GM23338 (cell line): ENCODE measurements at places on chromosomes 6 and 20. TPM values are rescaled to one million over a fixed set of nuclear protein-coding genes. Genes with fewer than 3 reads are reported as not detected.

DNA sequence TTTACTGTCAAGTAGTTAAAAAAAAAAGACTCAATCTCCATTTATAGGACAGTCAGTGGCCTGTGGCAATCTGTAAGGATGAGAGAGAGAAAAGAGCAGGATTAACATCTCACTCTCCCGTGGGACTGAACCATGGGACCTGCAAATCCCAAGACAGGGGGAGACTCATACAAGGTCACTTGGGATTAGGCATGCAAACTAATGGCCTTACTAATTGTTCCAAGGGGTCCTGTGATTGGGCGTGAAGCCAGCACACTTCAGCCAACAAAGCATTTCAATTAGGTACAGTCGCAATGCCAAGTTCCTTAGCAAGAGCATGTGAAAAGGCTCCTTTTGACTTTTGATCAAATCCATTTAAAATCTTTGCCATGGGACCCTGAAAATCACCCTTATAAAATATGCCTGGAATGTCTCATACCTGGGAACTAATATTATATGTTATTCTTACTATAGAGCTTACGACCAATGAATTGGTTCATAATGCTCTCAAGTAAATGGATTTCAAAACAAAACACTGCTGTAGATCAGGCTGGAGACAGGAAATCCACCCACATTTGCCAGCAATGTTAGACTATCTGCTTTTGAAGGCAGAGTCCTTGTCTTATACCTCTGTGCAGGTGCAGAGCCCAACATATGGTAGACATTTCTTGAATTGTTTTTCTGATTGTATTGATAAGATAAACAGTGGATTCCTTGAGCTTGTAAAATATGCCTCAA, 412.5 kb downstream of the GJA1 start:
- DNase-seq = peak; percentile 16

DNA sequence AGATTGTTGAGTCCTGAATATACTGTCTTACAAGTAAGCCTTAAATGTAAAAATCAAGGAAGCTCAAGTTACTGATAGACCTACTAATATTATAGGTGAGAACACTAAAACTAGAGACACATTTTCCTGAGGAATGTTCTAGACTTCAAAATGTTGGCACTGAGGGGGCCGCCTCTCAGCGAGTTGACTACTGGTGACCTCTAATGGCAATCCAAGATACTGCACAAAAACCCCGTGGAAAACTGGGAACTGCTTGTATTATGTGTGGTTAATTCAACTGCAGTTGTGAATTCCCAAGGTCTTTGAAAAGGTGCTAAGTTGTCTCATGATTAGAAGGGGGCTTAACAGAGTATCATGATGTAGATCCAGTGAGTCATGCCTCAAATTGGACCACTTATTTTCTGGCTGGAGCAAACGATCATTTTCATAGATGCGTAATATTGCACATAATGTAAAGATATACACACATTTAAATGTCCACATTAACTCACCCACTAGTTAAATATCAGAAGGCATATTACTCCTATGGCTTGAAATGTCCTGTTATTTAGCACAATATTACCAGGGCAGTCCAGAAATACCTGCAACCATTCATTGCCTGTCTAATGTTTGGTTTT, 336.2 kb downstream of the FOXA2 start:
- peak; percentile 71 for DNase-seq

DNA sequence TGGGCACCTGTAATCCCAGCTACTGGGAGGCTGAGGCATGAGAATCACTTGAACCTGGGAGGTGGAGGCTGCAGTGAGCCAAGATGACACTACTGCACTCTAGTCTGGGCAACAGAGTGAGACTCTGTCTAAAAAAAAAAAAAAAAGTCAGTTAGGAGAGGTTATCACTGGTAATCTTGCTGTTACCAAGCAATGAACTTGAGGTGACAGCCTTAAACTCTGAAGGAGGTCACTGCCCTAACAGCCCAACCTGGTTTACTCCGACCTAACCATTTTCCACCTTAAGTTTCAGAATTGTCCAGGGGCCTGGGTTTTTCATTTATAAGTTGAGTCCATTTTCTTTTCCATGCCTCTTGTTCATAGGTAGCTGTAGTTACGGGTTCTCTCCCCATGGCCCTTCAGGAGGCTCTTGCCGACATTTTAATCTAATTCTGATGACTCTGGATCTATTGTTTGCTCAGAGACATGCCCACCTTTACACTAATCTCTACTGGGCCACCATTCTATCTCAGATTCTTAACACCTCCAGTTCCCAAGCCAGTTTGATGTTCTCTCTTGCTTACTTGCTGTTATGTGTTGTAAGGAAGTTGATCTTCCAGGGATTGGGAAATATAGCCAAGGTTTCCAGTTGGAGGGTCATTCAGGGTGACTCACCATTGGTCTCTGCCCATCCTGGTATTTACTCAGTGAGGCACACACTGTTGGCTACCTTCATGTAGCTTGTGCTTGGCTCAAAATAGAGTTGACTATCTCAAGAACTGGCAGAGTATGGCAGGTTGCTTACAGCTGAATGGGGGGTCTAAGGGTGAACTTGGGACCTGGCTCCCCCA, 29.1 kb downstream of the SHLD1 start:
- DNase-seq = no peak

DNA sequence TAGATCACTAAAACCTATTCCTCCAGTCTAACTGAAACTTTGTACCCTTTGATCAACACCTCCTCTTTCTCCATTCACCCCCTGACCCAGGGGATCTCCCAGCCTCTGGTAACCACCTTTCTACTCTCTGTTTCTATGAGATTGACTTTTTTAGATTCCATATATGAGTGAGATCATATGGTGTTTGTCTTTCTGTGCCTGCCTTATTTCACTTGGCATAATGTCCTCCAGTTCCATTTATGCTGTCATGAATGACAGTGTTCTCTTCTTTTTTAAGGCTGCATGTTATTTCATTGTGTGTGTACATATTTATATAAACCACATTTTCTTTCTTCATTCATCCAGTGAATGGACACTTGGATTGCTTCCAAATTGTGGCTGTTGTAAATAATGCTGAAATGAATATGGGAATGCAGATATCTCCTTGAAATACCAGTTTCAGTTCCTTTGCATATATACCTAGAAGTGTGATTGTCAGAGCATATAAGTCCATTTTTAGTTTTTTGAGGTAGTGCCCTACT, 57.7 kb downstream of the DHX35 start:
- DNase-seq = no peak

- DNase-seq = no peak
Measured at GRCh38 chr6:14065350-14065749, 52.2 kb upstream of the CD83 start.

- DNase-seq = peak; percentile 61
Measured at GRCh38 chr6:98835149-98836024, 1.0 kb downstream of the POU3F2 start.

- peak; percentile 81 for DNase-seq
Measured at GRCh38 chr6:167678102-167679101, 148.3 kb upstream of the AFDN start.

Gene OR2J3
- not detected in 2 replicates for polyA plus RNA-seq

- DNase-seq = no peak
Measured at GRCh38 chr6:3211681-3212080, 15.8 kb downstream of the TUBB2B start.

DNA sequence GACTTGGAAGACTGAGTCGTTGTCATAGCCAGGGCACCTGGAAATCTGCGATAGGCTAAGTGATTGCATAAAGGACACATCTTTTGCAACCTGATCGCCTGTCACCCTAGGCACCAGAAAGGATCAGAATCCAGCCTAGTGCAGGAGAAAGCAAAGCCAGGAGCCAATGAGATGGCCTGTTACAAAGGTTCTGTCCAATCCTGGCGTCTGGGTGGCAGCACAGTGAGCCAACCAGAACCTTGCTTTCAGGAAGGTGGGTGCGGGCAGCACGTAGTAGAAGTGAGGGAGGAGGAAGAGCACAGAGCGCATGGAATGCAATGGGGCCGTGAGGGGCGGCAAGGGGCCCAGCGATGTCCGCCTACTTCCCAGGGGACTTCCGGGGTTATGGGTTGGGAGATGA, 120.4 kb upstream of the GGTLC1 start:
- DNase-seq = peak; percentile 14

DNA sequence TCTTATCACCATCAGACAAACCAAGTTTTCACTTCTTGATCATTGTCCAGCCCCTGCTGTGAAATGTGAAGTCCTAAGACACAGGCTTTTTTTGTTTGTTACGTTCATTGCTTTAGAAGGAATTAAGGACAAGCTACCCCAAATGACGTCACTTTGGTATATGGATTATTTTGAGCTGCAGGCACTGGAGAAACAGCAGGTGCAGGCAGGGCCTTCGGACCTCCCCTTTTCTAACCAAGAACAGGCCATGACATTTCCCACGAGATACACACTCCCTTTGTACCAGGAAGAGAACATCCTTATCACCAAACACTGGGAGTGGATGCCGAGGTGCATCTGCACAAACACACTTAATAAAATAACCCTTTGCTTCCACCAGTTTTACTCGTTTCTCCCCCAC, 418.0 kb upstream of the SULF2 start:
- DNase-seq = no peak

DNA sequence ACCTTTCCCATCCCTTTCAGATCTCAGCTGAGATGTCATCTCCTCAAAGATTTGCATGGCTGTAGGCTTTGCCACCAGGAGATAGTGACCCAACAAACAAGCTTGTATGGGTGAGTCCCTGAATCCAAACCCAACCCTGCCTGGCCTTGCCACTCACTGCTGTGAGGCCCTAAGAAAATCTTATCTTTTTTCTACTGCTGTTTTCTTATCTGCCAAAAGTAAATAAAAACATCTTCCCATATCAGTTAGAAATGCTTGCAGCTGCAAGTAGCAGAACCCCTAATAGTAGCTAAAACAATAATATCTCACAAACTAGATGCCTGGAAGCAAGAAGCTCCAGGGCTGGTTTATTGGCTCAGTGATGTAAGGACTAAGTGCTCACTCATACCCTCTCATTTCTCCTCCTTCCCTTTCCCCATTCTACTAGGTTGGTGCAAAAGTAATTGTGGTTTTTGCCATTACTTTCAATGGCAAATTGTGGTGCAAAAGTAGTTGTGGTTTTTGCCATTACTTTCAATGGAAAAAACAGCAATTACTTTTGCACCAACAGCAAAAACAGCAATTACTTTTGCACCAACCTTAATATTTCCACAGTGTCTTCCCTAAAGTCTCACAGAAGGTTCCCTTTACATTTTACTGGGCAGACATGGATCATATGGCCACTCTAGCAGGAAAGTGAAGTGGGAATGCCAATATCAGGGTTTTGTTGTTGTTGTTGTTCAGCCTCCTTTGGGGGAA, 56.7 kb upstream of the PSMF1 start:
- no peak for DNase-seq

DNA sequence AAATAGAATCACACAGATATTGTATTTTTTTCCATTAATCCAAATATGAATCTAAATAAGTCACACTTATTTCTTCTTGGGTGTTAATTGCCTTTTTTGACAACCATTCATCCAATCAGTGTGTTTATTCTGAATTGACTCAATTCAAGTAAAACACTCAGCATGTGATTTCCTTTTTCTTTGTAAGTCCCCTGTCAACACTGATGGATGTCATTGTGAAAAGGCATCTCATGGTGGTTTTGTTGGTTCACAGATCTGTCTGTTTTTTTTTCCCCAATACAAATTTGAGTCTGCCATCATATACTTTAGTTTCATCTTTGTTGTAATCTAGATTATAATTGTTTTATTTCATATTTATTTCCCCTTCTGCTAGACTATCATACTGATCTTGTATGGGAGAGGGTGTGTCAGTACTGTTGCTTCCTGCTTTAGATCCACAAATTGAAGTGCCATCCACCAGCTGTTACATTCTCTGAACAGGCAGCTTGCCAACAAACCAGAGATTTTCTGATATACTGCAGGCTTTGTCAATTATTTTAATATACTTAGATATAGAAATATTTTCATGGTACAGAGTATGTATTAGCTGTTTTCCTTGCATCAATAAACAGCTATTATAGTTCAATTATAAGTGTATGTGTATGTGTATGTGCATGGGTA, 64.2 kb upstream of the FLRT3 start:
- peak; percentile 12 for DNase-seq

Gene SLC22A3
- 0.61 and 0.78 TPM in 2 replicates for polyA plus RNA-seq

Gene CSE1L
- 147 and 163 TPM in 2 replicates for polyA plus RNA-seq

Gene POU5F1
- polyA plus RNA-seq = 1,839 and 1,914 TPM in 2 replicates

Gene FAXC
- polyA plus RNA-seq = 15.2 and 15.7 TPM in 2 replicates

DNA sequence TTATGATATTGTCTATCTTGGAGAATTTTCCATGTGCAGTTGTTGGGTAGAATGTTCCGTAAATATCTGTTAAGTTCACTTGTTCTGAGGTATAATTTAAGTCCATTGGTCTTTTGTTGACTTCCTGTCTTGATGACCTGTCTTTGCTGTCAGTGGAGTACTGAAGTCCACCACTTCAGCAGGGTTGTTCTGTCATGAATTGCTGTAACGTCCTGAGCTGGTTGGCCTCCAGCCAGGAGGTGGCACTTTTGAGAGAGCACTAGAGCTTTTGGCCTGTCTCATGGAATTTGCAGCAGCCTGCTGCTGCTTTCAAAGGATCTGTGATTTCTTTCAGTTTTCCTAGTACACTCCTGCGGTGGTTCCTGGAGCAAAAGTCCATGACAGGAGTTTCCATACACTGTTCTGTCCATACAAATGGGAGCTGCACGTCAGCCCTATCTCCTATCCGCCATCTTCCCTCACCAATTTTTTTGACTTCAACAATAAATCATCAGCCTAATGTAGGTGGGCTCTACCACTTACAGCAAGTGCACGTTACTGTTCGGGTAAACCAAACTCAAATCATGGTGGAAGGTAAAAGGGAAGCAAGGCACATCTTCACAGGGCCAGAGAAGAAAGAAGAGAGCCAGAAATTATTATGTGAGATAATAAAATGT, 46.9 kb upstream of the TRERF1 start:
- peak; percentile 38 for DNase-seq

Gene SIGLEC1
- polyA plus RNA-seq = not detected in 2 replicates

DNA sequence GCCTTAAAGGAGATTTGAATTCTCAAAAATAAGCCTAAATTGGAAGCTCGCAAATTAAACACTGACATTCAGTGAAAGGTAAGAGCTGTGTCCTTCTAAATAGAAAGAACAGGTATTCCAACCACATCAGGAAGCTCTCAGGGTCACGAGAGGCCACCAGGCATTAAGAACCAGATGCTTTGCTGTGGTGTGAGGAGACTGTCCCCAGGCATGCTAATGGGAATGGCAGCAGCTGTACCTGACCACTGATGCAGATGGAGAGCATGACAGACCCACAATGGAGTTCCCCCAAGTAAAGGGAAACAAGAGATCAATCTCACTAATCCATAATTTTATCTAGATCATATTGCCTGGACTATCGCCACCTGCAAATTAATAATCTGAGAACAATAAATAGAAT, 658.9 kb upstream of the NOX3 start:
- no peak for DNase-seq

Gene CCN2
- polyA plus RNA-seq = 113 and 128 TPM in 2 replicates

GRCh38 chr6:136921936-136922684, at the start of gene SLC35D3:
Gene SLC35D3 (plus strand): TSS chr6:136922301. CDS start chr6:136922429, 128 bp downstream.
- DNase-seq = peak; percentile 52
